ENCODE measurements at places on chromosomes 1 and 21.

- DNase-seq, result no peak
Observed at GRCh38 chr1:36076979-36077573, 6.8 kb upstream of the TEKT2 start.

- no peak for DNase-seq
Observed at GRCh38 chr1:28803051-28803450, 8.9 kb upstream of the OPRD1 start.

DNA sequence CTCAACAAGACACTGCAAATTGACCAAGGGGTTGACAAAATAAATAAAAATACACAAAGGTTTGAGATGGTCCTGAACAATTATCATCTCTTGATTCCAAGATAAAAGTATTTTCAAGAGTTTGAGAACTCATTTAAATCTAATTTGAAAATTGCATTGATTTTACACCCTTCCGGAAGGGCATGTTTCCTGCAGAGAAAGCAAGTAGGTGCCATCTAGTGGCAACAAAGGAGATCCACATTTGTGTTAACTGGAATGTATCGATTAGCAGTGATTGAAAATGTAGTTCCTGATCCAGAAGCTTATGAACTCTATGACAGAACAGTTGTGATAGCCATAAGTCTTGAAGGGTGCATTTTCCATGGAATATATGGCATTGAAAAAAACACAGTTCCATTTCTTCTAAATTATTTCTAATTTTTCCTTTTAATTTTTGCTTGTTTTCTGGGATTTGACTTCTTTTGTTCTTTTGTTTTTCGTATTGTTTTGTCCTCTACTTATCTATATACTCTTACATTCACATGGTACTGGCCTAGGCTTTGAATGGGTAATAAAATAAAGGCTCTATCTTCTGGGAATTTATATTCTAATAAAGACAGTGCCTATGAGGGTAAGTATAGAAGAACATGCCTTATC is 143.7 kb downstream of the DNM3 start:
- DNase-seq, result no peak

DNA sequence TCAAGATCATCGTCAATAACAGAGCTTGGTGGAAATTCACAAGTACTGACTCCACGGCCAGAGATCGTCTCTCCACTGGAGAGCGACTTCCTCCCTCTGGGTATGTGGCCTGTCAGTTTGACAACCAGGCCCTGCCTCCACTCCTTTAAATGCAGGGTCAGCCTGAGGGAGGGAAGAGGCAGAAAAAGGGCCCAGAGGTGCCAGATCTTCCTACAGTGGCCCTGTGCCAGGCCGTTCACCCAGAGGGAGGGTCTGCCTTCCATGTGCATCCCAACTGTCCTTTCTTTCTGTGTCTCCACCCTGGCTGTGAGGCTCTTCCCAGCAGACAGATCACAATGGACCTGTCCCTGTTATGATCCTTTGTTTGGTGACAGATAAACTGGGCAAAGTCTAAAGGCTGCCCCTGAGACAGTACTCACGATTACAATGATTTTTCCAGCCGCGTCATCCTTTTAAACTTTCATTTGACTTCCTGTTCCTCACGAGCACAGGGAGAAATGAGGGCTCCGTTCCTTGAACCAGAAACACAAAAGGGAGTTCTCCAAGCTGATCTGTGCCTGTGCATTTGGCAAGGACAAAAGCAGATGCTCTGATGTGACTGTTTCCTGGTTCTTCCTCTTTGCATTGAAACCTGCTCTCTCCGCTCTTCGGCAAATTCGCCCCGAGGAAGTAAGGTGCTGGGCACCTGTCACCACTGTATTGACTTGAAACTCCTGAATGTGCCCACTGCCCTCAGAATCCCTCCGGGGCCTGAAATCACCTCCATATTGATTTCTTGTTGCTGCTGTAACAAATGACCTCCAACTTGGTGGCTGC is 126.7 kb downstream of the PGBD5 start:
- no peak for DNase-seq

DNA sequence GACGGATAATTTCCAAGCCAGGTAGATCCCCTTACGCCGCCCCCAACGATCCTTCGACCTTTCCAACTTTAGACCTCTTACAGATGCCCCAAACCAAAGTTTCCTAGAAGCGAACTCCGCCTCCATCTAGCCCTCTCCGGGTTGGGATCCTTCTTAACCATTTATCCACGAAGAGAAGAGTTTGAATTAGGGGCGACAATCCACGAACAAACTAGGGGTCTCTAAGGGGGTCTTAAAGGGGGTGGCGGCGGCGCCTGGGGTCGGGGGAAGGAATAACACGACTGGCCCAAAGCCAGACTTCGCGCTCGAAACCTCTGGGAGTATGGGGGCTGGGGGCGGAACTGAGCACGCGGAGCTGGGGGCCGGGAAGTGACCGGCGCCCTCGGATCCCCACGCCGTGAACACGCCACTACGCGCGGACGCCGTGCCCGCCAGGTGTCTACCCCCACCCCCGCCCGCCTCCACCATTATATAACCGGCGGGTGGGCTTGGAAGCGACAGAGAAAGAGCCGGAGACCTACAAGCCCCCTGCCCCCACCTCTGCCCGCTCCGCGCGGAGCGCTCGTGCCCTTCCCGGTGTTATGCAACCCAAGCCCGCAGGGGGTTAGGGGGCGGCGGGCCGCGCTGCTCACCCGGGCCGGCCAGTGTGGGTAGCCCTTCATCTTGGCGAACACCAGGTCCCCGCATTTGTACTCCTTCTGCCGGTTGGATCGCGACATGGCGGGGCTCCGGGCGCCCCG is 594 bp downstream of the HDGF start:
- peak; percentile 70 for DNase-seq

DNA sequence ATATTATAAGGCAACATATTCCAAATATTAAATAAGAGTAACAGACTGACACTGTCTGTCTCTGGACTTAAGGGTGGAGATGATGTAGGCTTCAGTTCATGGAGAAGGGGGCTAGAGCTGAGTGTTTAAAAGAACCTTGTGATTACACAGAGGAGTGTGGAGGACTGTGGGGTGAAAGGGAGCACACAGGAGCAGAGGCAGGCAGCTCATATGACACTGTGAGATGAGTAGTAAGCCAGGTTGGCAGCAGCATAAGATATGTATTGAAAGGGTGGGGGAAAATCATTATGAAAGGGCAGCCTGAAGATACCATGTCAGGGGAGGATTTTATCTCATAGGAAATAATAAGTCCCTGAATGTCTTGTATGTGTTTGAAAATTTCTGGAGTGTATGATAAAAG is 104.5 kb downstream of the AK5 start:
- DNase-seq, result no peak

- DNase-seq, result no peak
Observed at GRCh38 chr1:92587445-92587844, 100.7 kb upstream of the GFI1 start.

GRCh38 chr1:235122348-235122747 is 6.3 kb downstream of the TOMM20 start:
- no peak for DNase-seq

GRCh38 chr1:36650200-36651065 is 167.7 kb upstream of the CSF3R start:
- DNase-seq, result peak; percentile 89

GRCh38 chr1:88029899-88030298 is 654.2 kb upstream of the PKN2 start:
- DNase-seq, result no peak

DNA sequence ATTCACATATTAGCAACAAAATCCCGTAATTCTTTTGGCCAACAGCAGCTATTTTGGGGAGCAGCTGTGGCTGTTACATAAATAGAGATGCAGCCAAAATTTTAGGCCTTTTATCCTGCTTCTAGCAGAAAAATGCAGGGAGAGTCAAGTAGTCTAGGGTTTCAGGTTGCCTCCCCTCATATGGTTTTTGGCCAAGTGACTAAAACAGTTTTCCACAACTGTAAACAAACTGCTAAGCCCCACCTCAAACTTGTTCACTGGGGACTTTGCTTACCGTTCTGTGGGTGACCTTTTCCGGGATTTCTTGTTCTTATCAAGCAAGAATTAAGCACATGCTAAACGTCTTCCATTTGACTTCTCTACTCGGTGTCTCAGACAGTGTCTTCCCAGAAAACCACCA is 133.4 kb downstream of the EDEM3 start:
- DNase-seq, result no peak

GRCh38 chr1:147124266-147124665 is 48.0 kb downstream of the PRKAB2 start:
- no peak for DNase-seq

- DNase-seq, result no peak
Observed at GRCh38 chr1:192803501-192803900, 5.3 kb upstream of the RGS2 start.

DNA sequence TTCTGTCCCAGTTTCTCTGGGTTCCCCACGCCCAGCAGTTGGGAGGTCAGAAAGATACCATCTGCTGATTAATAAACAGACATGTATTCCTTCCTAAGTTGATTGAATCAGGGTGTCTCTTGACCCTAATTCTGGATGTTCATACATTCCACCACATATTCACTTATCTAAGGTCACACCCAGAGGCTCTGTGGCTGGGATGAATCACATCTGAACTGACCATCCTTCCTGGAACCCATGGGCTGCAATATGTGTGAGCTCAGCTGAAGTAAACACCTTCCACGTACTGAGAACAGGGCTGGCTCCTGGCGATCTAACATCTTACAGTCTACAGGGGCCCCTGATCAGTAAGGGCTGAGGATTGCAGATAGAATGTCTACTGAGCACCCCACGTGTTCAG is 20.5 kb upstream of the TRABD2B start:
- DNase-seq, result no peak

- no peak for DNase-seq
Observed at GRCh38 chr1:243559575-243560162, 290.4 kb downstream of the AKT3 start.

- DNase-seq, result peak; percentile 28
Observed at GRCh38 chr1:79852004-79852403, 845.5 kb upstream of the ADGRL4 start.

GRCh38 chr1:211035821-211036380 is 98.0 kb downstream of the KCNH1 start:
- DNase-seq, result no peak

DNA sequence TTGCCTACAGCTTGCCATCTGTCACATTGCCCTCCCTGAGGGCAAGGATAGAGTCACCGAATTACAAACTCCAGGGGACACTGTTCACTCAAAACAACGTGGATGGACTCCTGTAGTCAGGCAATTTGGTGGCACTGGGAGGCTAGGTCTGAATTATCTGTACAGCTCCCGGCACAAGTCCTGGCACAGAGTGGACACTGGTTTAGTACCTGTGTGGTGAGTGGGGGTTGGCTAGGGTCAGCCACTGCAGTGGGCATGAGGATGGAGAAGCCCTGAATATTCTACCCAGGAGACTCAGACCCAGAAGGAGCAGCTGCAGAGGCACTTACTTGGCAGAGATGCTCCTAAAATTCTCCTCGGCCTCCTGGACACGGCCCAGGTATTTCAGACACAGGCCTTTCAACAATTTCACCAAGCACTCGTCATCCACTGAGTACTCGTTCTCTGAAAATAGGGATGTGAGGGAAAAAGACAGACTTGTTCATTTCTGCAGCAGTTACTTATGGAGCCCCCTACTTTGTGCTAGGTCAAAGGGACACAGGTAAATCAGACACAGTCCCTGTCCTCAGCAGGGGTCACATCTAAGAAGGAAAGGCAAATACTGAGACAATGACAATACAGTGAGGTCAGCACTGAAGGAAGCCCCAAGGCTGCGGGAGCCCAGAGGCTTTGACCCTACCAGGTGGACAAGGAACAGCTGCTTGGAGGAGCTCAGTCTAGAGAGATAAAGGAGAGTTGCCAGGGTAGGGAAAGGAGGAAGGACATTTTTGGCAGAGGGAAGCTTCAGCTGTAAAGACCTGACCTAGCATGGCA is 40.5 kb downstream of the TTC39A start:
- DNase-seq, result no peak

DNA sequence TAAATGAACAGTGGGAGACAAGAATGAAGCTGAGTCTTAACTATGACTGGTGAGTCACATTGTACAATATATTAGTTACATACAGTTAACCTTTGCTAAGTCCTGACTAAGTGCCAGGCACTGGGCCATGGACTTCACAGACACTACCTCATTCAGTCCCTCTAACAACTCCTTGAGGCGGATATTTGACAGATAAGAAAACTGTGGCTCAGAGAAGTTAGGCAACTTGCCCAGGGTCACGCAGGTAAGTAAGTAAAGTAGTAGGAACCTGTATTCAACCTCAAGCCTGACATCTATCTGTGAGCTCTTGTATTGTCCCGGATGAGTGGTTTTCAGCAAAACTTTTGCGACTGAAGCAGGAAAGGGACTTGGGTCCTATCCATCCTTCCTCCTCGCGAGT is 62.1 kb downstream of the GNG12 start:
- no peak for DNase-seq

DNA sequence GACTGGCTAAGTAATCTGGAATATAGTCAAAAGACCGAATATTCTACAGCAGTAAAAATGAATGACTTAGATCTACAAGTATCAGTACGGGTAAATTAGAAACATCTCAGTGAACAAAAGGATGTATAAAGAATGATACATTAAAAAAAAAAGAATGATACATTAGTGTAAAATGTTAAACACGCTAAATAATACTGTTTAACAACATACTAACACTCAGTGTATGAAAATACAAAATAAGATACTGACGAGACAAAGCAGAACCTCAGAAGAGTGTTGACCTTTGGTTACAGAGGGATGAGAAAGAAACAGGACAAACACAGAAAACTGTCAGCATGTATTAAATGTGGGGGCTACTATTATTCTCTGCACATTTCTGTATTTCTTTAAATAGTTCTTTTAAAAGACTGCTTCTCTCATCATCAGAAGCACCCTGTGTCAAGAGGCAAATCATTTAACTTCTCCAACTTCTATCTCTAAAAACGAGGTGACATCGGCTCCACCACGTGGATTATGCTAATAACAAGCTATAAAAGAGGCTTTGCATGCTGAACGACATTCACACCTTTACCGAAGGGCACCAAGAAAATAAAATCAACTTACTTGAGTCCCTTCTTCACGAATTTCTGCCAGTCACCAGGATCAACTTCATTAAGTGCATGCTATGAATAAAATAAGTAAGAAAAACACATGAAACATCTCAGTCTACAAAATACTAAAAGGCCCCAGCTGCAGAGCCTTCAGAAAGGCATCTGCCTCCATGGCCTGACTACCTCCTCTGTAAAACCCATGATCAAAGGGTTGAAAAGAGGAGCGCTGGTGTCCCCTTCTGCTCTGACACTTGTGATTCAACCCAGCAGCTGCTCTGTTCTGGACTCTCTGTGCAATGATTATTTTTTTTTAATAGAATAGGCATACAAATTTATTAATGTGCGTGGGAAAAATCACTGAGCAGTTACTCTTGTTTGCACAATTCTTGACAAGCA is 42.5 kb downstream of the MRAP start:
- DNase-seq, result no peak

GRCh38 chr1:205593532-205593931 is 38.3 kb downstream of the ELK4 start:
- no peak for DNase-seq

Measured in WTC11 (cell line).